ENCODE measurements at places on chromosomes 2 and 18.

DNA sequence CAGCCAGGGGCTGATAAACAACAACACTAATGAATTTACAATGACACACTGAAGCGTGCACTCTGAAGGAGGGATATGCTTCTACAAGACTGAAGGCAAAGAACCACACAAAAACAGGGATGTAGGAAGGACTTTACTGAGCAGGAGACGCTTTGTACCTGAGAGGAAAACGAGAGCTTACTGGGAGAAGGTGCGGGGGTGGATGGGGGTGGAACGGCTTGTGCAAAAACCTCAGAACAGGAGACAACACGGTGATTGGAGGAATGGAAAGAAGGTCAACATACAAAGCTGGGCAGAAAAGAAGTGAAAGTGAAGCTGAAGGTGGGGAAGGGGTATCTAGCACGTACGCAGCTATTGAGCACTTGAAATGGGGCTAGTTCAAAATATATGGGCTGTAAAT is 93.1 kb downstream of the SLC8A1 start:
- DNase-seq = no peak

DNA sequence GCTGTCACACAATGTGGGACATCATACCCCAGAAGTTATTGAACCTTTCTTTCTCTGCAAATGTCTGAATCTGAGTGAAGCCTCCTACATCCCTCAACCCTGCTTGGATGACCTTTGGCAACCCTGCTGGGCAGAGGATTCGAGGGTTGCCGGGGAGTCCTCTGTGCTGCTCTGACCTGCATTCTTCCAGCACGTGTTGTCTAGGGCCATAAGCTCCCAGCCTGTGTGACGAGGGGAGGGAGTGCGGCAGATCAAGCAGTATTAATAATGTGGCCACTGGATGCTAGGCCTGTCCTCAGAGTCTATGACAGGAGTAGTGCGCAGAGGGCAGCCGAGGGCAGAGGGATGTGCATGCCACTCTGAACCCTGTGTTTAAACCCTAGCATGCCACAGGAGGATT is 58.8 kb downstream of the RPL37A start:
- DNase-seq = no peak

DNA sequence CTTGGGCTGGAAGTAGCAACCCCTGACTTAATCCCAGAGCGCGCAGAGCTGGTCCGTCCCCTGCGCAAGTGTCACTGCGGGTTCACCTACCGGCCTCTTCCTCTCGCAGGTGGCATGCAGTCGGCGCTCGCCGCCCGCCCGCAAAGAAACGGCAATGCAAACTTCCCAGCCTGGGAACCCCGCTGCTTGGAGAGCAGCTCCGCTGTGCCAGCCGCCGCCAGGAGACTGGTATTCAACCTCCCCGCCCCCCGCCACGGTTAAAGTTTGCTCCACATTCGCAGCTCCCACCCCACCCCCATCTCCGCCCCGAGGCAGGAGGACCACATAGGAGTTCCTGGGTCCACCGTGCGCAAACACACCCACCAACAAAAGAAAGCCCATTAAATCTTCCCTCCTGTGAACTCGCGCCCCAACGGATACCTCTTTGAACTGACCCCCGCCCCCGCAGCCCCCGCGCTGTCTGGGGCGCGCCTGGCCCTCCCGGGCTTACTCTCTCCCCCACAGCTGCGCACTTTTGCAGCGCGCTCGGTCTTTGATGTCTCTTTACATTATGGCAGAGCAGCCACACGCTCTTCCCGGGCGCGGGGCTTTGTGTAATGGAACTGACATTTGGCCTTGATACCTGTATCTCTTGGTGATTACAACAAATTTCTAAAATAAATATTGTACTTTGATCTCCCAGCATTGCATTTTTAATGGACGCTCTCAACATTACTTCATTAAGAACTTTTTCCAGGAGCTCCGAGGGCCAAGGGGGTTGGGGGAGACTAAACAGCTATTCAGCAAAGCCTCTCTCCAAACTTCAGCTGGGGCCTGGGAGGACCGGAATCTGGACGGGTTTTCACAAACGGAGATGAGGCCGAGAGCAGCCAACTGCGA is 3.1 kb upstream of the SP5 start:
- no peak for DNase-seq

DNA sequence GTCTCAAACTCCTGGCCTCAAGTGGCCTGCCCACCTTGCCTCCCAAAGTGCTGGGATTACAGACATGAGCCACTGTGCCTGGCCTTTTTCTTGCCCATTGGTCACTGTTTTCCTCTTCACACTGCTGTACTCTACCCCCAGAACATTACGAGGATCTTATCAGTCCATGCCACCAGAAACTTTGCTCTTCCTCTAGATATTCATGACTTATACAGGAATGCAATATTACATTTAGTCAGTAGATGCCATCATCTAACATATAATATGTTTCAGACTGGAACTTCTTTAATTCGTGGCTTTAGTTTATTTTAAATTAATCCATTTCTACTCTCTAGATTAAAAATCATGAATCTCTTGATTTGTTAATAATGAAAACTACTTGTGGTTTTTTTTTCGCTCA is 135.5 kb downstream of the COMMD1 start:
- no peak for DNase-seq

GRCh38 chr2:42922790-42923579 is 130.6 kb upstream of the HAAO start:
- no peak for DNase-seq

GRCh38 chr2:190822043-190822442 is 58.6 kb upstream of the GLS start:
- DNase-seq = no peak

DNA sequence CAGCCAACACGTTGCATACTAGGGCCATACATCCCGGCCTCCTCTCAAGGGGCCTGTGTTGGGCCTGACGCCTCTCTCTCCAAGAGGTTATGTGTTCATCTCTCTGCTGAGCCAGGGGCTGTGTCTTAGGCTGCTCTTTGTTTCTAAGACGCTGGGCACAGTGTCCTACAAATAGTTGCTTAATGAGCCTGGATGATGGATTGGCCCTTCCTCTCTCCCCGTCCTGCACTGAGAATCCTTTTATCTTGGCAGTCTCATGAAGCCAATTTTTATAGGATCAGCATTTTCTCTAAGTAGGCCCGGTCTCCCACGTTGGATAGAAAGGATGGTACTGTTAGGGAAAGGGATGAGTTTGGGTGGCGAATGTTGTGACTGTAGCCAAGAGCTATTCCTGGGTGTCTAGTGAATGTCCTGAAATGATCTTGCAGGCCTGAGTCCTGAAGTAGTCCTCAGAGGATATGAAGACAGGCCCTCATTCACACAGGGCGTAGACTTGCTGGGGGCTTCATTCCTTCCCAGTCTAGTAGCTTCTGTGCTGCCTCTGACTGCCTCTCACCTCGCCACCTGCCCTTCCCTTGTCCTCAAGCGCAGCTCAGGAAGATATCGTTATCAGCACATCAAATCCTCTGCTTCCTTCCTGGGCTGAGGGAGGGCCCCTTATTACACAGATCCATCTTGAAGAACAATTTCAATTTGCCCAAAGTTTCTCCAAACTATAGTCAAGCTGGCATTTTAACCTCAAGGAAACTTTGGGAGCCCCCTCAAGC is 8.8 kb downstream of the LBH start:
- DNase-seq = no peak

DNA sequence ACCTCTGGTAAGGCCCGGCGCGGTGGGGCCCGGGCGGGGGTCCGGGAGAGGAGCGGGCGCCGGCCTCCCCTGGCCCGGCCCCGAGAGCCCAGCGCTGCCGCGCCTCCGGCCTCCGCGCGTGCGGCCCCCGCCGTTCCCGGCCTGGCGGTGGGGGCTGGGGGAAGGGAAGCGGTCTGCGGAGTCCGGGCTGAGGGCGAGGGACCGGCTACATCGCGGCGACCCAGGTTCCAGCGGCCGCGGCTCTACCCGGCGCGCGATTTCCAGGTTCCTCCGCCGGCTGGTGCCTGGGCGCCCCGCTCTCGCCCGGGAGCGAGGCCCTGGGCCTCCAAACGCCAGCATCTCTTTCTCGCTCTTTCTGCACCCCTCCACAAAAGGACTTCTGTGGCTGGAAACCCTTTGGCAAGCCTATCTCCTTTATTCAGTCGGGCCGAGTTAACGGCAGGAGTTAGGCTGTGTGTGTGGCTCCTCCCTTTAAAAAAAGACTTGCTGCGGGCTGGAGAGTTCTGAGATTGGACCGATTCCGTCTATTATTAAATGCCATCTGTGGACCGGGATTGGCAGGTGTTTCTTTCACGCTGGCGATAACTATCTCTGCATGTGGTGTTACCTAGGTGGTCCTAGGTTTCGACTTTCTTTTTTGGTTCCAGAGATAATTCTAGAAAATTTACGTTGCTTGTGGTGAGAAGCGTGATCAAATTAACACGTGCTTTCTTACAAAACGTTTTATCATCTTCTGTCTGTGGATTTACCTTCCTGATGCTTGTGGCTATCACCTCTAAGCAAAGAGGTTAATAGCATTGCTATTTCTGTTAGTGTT is 592 bp downstream of the ME2 start:
- no peak for DNase-seq

All from stimulated activated CD4-positive, alpha-beta T cell treated with anti-CD3 and anti-CD28 coated beads, TNF-alpha, amount 100 ng/mL, for 1 hour (primary cell).